Coronary artery (tissue), 2 donors: ENCODE measurements at places on chromosomes 13 and 19.
A peak's percentile ranks its signal among the peaks of the same experiment; 100 is the strongest.

DNA sequence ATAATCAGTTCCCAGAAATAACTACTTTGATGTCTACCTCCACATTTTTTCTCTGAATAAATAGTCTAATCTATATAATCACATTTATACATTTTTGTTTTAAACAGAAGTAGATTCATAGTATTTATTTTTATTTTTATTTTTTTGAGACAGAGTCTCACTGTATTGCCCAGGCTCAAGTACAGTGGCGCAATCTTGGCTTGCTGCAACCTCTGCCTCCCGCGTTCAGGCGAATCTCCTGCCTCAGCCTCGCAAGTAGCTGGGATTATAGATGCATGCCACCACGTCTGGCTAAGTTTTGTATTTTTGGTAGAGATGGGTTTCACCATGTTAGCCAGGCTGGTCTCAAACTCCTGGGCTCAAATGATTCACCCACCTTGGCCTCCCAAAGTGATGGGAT lies 16.7 kb downstream of the TM9SF2 start:
- DNase-seq, result no peak

DNA sequence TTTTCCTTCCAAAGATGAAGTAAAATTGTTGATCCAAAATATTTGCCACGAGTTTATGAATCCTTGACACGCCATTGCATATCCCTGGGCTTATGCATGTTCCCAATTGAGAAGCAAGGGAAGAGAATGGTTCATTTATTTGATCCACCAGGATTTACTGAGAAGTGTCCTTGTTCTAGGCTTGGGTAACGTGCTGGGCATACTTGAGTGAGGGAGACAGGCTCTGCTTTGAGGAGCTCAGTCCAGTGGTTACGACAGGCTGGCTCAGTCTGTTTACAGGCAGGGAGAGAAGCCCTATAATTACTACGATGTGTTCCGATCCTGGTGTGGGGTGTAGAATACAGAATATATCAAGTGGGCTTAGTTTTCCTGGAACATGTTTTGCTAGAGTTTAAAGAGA lies 6.3 kb upstream of the PNMA8C start:
- DNase-seq, result no peak

DNA sequence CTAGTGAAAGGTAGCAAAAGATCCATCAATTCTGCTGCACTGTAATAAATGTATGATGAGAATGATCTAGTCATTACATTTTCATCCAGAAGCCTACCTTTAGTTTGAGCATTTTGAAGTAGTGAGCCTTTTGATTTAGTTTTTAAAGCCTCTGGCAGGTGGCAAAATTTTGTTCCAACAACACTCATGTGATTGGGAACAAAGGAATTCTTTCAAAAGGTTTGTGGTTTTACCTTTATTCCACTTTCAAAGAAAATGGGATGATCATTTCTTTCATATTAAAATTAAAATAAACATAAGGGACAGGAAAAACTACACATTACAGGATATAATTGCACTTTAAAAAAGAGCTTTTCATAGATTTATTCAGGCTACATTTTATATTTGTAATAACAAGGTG lies 260.2 kb downstream of the DACH1 start:
- DNase-seq, result no peak

GRCh38 chr13:26230703-26231102 lies 8.6 kb upstream of the RNF6 start:
- DNase-seq, result no peak

DNA sequence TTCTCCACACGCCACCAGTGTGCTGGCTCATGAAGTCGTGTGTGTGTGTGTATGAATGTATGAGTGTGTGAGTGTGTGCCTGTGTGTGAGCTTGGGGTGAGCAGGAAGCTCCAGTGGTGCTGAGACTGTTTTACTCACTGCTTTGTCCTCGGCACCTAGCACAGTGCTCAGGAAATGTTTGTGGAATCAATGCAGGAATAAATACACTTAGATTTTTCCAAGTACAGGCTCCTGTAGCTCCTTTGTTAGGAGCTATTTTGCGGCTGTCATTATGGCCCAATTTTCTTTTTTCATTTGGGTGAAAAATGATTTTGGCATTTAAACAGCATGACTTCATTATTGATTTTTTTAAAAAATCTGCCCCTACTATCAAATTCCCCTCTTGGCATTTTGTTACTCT lies 193.5 kb upstream of the KL start:
- no peak for DNase-seq

DNA sequence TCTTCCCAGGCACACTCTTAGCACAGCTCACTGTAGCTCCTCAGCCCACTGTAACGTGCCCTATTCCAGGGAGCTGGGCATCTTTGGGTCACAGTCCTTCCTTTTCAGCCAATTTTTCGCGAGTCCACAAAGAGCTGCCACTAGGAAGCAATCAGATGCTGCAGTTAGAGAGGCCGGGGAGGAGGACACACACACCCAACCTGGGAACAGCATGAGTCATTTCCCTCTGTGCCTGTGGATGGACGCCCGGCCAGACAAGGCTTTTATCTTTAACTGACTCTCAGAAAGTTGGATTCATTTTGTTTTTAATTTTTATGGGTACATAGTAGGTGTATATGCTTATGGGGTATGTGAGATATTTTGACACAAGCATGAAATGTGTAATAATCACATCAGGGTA lies 918.6 kb downstream of the UQCRFS1 start:
- DNase-seq, result no peak

GRCh38 chr13:51518827-51519226 lies 65.4 kb upstream of the WDFY2 start:
- no peak for DNase-seq

DNA sequence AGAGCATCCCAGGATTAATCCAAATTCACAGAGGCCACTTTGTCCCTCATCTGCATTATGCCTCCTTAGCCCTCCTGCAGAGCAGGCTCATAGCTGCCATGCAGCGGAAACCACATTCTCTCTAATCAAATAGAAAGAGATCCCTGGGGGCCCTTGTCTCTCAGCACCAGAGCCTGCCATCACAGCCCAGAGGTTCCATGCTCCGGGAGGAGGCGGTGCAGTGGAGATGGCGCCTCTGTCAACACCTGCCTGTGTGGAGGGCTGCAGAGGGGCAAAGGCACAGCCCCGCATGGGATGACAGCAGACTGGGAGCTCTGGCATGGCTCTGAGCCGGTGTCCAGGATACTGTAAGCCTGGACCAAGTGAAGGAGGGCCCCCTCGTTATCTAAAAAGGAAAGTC lies 111.3 kb downstream of the SLC7A1 start:
- no peak for DNase-seq

- DNase-seq, result no peak
Observed at GRCh38 chr13:26616126-26616525, 58.6 kb downstream of the WASF3 start.

DNA sequence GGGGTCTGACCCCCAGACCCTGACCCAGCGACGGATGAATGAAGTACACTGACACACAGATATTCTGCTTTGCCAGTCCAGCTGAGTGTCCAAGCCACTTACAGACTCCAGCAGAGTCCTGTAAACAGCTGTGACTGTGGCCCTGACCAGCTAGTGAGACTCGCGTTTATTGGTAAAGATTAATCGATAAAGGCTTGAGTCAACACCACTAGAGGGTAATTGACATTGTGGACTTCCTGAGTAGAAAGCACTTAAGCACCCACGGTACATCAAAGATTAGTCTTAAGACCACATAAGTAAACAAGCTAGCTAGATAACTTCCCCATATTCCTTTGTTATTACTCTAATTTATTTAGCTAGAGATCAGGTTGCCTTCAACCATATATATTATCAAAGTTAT lies 146.0 kb downstream of the OXGR1 start:
- no peak for DNase-seq

DNA sequence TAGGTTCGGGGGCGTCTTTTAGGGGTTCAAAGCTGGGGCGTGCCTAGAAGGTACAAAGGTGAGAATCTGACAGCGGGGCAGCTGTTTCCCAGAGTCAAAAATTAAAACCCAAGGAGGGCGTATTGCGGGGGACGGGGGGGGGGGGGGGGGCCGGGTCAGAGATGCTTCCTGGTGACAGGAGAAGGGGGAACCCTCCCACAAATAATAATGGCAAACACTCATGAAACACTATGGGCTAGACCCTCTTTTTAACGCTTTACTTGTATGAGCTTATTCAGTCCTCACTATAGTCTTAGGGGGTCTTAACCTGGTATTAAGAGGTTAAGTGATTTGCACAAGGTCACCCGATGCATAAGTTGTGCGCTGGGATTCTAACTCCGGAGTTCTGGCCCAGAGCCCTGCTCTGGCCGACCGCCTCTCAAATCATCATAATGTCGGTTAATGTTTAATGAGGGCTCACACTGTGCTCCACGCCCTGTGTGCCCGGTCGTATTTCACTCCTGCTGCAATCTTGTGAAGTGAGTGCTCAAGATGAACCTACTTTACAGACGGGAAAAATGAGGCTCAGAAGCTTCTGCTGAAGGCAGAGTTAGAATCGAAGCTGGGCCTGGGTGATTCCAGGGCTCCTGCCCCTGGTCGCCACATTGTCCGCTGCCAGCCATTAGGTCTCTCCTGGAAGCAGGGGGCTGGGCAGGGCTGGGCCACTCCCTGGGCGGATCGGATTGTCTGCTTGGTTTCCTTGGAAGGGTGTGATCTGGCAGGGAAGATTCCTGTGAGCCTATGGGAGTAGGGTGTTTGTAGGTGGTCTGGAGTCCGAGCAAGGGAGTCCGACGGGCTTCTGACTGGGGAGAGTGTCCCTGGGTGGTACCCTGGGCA lies 964 bp downstream of the PAK4 start:
- peak; percentile 73 for DNase-seq

GRCh38 chr13:81714513-81714912 lies 1373.6 kb upstream of the SPRY2 start:
- no peak for DNase-seq

GRCh38 chr19:52170304-52170703 lies 1.1 kb downstream of the ZNF836 start:
- no peak for DNase-seq

GRCh38 chr19:55855160-55855559 lies 18.8 kb downstream of the NLRP4 start:
- DNase-seq, result no peak

DNA sequence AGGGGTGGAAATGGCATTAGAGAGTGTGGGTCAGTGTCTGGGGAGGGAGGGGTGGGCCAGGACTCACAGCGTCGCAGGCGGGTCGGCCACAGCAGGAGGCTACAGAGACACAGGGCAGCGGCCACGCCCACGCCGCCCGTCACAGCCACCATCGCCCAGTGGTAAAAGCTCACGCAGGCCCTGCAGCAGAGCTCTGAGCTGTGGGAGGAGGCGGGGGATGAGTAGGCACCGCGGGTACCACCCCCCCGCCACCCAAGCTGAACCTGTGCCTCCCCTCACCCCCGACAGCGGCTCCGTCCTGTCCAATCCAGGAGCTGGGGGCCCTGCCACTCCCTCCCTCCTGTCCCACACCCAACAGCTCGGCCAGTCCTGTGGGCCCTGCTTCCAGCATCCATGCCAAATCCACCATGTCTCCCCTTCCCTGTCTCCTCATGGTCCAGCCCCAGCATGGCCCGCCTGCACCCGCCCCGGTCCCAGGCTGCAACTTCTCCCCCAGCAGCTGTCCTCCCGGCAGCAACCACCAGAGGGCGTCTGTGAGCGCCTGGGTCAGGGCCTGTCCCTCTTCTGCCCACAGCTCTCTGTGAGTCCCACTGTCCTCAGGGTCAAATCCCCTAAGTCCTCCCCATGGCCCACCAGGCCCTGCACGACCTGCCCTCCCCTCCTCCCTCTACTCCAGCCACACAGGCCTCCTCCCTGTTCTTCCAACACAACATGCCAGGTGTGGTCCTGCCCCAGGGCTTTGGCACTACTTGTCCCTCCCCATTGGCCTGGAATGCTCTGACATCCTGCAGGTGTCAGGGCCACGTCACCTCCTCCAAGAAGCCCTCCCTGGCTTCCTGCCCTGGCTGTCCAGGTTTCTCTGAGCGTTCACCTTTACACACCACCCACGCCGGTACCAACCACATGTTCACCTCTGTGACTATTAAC lies 6.0 kb downstream of the TEKTIP1 start:
- no peak for DNase-seq

GRCh38 chr13:36282821-36283432 lies 14.7 kb downstream of the CCDC169 start:
- no peak for DNase-seq

DNA sequence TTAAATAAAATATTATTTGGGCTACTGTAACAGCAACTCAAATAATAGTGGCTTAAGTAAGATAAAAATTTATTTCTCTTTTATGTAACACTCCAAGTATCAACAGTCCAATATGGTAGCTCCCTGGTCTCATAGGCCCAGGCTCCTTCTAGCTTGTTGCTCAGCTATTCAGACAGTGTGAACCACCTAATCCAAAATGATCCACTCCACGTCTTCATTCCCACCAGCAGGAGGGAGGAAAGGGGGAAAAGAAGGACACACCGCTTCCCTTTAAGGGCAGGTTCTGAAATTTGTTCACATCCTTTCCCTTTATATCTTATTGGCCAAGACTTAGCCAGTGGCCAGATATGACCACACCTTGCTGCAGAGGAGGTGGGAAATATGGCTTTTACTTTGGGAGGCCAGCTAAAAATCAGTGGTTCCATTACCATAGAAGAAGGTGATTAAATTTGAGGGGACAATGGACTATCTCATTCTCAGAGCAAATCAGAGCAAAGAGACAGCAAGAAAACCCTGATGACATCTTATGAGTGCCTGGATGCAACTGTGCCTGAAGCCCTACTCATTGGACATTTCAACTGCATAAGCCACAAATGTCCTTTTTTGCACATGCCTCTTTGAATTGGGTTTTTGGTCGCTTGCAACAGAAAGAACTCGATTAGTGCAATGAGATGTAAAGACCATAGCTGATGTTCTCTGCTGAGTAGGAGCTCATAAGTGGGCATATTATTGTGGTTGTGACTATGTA lies 7.0 kb upstream of the EPOR start:
- DNase-seq, result no peak

DNA sequence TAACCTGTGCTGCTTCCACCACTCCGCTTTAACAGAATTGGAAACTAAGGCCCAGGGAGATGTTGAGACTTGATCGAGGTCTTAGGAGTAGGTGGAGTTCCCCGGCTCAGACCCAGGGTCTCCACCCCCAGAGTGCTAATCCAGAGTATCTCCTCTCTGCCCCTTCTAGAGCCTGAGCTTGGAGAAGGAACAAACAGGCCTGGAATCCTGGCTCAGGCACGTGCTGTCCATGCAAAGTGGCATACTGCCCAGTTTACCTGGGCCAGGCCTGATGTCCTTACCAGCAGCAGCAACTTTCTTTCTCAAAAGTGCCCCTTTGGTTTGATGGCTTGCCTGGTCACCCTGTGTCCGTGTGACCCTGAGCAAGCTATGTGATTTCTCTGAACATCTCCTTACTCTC lies 3.7 kb downstream of the SYNGR4 start:
- DNase-seq, result no peak

DNA sequence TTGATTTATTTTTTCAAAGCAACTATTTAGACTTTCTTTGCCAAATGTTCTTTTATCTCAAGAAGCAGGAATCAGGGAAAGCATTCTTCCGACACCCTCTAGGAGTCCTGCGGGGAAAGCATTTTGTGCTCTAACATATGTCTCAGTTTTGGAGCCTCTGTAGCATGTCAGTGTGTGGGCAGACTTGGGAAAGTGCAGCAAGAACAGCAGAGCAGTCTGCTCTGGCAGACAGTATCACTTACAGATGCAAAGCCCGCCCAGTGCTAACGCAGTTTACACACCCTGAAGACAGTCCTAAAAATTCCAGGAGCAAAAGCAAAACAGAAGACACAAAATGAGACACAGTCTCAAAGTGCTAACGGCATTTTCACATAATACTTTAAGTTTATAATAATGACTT lies 393.5 kb downstream of the KLF12 start:
- no peak for DNase-seq
